Kidney (tissue), 22 donors: ENCODE measurements at places on chromosomes 11 and 22. TPM values are rescaled to one million over a fixed set of nuclear protein-coding genes. Genes with fewer than 3 reads are reported as not detected.

Gene B3GAT1
- polyA plus RNA-seq: 0.82 TPM

Gene OR10W1
- not detected for polyA plus RNA-seq

Gene CCDC188
- 0.54 TPM for polyA plus RNA-seq

Gene NFRKB
- 7.0 TPM for polyA plus RNA-seq

Gene NCAM1
- 1.7 TPM for polyA plus RNA-seq

Gene SCGB1D4
- not detected for polyA plus RNA-seq

Gene ARAP1
- 58.2 TPM for polyA plus RNA-seq

Gene APOBEC3B
- polyA plus RNA-seq: 1.0 TPM

Gene RTN4RL2
- polyA plus RNA-seq: 5.5 TPM

Gene ABCG4
- 0.52 TPM for polyA plus RNA-seq
